NCI-H526 treated with DMSO at 0.1 percent for 48 hours (cell line): ENCODE measurements at places on chromosomes 1 and 21.

DNA sequence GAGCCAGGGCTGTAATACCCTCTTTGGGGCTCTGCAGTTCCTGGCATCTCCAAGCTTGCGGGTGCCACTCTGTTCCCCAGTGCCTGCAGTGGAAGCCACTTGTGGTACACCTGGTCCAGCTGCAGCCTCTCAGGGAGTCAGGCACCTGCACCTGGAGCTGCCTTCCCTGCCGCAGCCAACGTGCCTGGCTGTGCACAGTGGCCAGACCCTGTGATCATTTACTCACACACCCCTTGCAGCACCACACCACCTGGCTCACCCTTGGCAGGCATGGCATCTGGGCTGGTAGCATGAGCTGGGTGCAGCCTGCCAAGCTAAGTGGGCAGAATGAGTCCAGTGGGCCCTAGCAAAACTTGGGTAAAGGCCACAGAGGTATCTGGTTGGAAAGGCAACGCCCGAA lies 51.1 kb upstream of the NTPCR start:
- DNase-seq = no peak

GRCh38 chr1:22208268-22208972 lies 65.5 kb upstream of the WNT4 start:
- DNase-seq = no peak

- no peak for DNase-seq
Observed at GRCh38 chr21:18759751-18760161, 356.2 kb upstream of the TMPRSS15 start.

GRCh38 chr21:41369105-41369919 lies 7.5 kb downstream of the MX2 start:
- peak; percentile 59 for DNase-seq
